ENCODE measurements at places on chromosomes 16 and 17. TPM values are rescaled to one million over a fixed set of nuclear protein-coding genes. Genes with fewer than 3 reads are reported as not detected.

DNA sequence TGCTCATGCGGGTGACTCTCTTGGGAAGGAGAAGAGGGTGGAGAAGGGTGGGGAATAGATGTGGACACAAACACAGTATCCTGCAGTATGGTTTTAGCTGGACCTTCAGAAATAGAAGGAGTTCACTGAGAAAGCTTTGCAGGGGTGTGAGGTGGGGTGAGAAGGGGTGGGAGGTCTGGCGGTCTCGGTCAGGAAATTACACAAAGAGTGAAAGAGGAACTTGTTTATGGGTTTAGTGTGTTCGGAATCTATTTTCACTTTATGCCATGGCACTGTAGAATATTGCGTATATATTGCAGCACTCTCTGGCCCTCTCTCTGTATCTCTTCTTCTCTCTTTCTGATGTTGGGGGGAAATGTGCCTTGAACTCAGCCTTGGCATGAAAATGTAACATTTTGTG lies 148.2 kb upstream of the GOT2 start:
- no peak for DNase-seq

DNA sequence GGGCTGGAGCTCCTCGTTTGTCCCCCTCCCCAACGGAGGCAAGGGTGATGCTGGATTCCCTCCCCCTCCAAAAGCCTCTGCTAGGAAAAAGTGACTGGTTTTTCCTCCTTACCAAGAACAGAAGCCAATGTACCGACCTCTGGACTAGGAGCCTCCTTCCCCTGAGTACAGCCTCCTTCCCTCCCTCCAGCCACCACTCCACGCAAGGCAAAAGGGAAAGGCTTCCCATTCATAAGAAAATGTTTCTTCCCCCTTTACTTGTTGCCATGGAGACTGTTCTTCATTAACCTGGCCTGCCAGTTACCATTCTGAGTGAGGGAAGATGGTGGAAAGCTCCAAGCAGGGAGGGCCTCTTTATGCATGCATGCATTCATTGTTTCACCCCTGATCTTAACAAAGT lies 4.3 kb upstream of the PIMREG start:
- no peak for DNase-seq

GRCh38 chr17:29180034-29180787 lies at the start of gene MYO18A:
MYO18A (minus strand) TSS chr17:29180398; CDS start chr17:29166940, 13,458 bp downstream.
- peak; percentile 83 for DNase-seq

DNA sequence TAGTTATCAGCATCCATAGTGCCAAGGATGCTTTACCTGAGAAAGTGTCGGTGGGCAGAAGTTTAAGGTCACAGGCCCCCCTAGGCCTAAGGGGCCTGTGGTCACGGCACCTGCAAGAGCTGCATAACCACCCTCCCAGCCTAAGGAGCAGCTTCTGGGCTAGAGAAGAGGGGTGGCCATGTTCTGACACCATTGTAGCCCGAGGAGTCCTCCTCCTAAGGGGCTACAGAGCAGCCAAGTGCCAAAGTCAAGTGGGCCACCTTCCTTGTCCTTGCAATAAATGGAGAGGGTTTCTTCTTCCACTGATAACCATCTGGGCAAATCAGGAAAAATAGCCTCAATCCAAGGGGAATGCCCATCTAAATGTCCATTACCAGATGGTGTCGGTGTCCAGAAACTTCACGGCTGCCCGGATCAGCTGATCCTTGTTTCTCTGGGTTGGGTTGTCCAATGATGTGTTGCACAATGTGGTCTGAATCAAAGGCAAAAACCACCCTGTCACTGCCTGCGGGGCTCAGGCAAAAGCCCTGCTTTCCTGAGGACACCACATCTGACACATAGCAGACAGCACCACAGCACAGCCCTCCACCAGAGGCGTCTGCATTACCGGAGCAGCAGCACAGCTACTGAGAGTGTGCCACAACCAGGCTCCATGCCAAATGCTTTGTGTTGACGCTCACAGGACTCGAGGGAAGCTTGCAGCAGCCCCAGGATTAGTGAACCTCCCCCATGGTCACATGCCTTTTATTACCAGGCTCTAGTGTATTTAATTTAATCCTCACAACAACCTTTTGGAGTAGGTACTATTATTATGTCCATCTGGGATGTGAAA lies 12.8 kb downstream of the ATPAF2 start:
- peak; percentile 62 for DNase-seq

- DNase-seq: no peak
Observed at GRCh38 chr17:67130768-67131167, 86.4 kb downstream of the CACNG1 start.

- peak; percentile 95 for DNase-seq
Observed at GRCh38 chr17:32877164-32877764, 340 bp upstream of the MYO1D start.

DNA sequence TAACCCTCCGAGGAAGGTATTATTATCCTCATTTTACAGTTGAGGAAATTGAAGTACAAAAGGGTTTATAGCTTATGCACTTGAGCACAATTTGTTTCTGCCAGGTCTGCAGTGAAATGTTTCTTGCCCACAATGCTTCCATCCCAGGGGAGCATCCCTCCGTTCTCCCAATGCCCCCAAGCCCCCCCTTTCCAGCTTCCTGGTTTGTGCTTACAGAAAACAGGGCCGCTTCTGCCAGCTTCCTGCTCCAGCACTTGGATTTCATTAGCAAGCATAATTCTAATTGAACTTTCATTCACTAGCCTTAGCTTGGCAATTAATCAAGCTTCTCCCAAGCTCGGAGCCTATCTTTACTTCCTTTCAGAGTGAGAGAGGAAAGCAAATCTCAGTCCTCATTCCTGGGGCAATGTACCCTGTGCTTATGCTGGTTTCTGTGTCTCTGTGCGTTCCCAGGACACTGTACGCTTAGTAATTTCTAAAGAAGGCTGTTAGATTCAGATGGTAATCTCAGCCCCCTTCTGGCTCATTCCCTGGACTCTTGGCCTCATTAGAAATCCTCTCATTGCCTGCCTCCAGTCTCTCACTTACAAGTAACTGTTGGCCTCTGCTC lies 141.6 kb downstream of the HS3ST2 start:
- DNase-seq: no peak

DNA sequence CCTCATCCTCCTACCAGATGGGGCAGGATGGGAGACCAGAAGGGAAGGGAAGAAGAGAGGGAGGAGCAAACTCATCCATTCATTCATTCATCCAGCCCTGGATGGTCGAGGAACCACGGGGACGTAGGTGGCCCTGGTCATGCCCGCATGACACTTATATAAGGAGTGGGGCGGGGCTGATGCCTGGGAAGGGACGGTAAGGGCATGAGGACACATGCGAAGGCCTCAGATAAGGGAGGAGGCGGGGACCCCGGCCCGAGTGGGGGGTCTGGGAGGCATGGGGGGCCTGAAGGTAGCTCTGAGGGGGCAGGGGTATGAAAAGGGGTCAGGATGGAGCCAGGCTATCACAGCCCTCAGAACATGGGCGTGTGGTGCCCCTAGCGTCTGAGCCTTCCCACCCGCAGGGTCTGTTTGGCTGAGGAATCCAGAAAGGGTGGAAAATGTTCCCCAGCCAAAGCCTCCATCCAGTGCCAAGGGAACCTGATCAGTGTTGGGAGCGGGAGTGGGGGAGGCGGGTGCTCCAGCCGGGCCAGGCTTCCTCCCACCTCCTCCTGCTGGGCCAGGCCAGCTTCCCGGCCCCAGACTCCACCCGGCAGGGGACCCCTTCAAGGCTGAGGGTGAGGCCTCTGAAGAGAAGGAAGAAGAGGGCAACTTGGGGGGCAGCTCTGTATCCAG lies 17.6 kb upstream of the CD79B start:
- no peak for DNase-seq

DNA sequence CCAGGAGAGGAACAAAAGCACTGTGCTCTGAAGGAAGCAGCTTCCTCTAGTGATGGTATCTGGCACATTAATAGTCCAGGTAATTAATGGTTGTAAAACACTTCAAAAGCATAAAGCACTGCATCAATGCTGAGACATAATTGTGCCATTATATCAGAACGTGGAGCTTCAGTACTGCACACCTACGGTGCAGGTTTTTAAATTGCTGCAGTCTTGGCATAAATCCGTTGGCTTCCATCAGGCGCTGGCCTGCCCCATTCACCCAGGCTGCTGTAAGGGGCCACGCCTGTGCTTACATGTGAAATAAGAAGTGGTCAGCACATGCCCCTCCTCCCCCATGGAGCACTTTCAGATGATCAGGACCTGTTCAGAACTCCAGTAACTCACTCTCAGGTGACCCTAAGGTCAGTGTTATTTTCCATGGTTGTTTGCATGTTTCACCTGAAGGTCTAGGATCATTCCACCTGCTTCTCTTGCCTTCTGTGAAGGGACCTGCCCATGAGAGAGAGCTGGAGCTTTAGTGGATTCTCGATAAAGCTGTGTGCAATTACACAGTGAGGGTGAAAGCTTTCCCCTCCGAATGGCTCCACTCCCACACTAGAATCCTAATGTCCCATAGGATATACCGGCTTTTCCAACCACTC lies 345.3 kb downstream of the CA10 start:
- DNase-seq: no peak

DNA sequence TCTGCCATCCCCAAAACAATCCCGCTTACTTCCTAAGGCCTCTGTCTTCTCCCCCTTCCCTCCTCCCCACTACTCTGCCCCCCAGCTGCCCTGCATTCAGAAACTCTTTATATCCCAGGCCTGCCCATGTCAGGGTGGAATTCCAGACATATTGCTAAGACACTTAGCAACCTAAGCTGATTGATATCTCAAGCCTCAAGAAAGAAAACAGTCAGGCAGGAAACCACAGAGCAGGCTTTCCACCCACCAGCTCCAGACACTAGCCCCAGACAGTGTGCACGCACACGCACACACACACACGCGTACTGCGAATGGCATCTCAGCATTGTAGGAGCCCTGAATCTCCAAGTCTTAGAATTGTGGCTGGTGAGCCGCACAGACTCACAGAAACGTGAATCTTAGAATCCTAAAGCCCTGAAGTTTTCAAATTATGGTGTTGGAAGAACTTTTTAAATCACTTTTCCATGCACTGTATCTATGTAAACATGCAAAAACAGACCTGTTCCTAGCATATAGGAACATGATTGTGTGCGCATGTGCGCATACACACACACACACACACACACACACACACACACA lies 8.8 kb upstream of the LPCAT2 start:
- no peak for DNase-seq

DNA sequence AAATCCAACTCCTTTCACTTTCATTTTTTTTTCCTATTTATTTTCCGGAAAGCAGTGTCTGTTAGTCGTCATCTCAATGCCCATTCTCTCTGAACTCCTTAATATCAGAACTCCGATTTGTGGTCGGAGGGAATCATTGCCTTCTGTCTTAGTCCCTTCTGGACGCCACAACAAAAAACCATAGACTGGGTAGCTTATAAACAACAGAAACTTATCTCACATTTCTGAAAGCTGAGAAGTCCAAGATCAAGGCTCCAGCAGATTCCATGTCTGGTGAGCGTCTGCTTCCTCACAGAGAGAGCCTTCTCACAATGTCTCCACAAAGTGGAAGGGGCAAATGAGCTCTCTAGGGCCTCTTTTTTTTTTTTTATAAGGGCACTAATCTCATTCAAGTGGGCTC lies 296.6 kb upstream of the CDH11 start:
- no peak for DNase-seq

GRCh38 chr16:29864205-29864604 lies 1.2 kb upstream of the CDIPT start:
- DNase-seq: no peak

DNA sequence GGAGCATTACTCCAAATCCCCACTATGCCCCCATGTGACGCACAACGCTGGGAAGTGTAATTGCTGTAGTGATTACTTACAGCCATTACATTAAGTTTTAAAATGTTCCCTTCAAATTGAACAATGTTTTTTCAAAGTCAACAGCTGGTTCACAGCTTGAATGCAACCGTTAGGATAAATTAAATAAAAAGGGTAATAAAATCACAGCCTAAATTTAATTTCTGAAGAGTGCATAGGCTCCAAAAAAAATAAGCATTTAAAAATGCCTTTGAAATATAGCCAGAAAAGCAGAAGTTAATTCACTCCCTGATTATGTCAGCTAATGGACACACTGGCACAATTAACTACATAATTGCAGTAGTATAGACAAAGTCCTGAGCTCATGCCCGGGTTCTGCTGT lies 50.5 kb upstream of the KDM8 start:
- DNase-seq: no peak

- DNase-seq: no peak
Observed at GRCh38 chr16:19745286-19746010, 27.4 kb downstream of the IQCK start.

- no peak for DNase-seq
Observed at GRCh38 chr17:57524839-57525568, 220.1 kb downstream of the CCDC182 start.

- DNase-seq: no peak
Observed at GRCh38 chr16:57764341-57765159, 29.0 kb downstream of the KATNB1 start.

DNA sequence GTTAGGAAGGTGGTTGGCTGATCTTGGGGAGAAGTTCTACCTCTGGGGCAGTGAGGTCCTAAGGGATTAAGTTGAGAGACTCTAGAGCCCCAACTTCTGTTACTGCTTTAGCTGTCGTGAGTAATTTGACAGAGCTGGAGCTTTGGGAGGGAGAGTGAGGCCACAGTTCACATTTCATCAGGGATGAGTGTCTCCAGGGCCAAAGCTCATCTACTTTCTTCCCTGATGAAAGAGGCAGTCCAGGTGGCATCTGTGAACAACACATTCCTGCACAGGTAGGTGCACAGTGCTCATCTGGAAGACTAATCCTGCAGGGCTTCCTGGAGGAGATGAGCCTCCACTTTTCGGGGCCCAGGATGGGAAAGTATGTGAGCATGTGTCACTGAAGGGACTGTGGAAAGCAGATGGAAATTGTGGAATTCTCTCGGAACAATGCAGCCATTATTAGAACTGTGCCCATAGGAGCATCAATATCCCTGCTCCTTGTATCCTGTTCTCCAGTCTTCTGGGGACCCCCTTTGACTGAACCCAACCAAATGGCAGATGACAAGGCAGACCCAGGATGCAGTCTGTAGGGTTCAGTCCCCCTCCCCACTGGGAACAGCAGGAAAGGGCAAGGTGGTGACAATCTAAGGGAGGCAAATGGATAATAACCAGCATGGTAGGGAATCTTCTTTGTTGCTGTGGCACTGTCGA lies 9.0 kb downstream of the DYNLL2 start:
- DNase-seq: no peak

- DNase-seq: no peak
Observed at GRCh38 chr16:47043200-47043599, 69.7 kb upstream of the DNAJA2 start.

DNA sequence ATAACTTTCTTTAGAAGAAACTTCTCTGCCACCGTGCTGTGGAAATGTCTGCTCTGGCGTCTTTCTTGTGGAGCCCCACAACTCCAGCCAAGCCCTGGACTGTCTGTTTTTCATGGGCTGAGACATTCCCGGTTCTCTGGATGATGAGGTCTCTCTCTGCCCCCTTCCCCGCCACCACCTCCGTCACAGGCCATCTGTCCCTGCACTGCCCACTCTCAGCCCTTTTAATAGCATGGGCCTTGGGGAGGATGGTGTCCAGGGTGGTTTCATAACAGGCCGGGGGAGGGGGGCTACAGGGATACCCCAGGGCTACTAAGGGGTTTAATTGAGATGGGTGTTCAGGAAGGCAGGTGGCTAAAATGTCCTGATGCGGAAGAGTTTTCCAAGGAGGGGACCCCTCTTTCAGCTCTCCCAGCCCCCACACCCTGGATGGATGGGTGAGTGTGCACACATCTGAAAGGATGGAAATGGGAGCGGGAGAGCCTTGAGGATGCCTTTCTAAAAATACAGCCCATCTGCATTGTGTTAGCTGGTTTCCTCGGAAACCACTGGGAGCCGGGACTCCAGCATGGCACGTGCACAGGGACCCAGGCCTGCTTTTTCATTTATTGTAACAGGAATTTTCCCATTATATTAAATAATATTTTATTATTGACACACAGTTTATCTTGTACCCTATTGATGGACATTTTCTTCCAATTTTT lies 14.6 kb upstream of the NDRG4 start:
- no peak for DNase-seq

The SLC35G6 gene
- not detected for total RNA-seq

The ELMO3 gene
- total RNA-seq: 5.2 TPM

The TMEM11 gene
- total RNA-seq: 9.3 TPM

Measured in left lobe of liver (tissue), 2 donors.